ENCODE measurements at places on chromosomes 5 and 9. TPM values are rescaled to one million over a fixed set of nuclear protein-coding genes. Genes with fewer than 3 reads are reported as not detected.

Gene BTNL8
- not detected for total RNA-seq

DNA sequence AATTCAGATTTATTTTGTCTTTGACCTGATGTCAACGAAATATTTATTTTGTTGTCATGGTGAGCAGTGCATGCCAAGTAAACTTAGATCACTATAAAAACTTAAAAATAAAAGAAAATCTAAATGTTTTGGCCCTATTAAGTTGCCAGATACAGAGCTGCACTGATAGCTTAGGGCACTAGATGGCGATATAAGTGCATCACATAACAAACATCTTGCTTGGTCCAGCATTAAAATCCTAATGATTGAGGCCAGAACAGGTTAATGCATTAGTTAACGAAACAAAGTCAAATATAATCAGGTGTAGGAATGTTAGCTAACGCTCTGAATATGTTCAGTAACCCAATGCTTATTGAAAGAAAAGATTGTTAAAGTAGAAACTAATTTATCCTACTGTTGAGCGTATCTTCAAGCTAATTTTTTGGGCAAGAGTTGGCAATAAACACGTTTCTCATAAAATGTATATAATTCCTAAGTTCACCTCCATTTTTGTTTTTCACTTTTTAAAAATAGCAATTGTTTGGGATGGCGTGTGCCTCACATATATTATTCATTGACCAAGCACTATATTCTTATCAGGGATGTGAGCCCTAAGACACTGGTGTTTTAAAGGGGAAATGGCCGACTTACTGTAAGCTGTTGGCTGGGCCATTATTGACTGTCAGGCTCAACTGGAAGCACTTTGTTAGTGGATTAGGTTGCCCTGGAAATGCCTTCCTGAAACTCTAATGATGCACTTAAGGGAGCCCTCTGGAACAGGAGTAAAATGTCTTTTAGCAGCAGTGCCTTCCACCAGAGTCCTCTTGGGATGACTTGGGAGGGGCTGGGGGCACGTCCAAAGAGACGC lies 33.3 kb downstream of the KCTD16 start:
- no peak for DNase-seq

DNA sequence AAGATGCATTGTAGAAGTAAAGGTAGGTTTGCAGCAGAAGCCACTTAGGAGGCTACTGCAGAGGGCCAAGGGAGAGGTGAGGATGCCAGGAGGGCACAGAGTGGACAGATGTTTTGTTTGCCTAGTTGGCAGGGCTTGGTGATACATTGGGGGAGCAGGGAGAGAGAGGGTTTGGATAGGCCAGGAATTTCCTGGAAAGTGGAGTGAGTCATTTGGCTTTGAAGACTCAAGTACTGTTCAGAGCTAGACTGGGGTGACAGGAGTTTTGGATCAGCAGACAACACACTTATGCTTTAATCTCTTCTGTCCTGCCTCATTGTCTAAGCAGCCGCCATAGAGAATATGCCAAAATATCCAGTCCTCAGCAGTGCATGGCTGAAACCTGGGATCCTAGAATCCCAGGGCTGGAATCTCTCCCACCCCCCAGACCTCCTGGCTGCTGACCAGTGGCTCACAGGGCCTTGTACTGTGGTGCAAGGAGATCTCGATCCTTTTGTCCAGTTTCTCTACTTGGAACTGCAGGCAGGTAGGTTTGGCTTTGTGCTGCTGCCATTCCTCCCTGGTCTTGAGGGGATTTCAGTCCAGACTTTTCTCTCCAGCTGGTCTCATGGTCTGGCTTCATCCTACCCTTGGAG lies 11.0 kb downstream of the TMEM268 start:
- DNase-seq: no peak

DNA sequence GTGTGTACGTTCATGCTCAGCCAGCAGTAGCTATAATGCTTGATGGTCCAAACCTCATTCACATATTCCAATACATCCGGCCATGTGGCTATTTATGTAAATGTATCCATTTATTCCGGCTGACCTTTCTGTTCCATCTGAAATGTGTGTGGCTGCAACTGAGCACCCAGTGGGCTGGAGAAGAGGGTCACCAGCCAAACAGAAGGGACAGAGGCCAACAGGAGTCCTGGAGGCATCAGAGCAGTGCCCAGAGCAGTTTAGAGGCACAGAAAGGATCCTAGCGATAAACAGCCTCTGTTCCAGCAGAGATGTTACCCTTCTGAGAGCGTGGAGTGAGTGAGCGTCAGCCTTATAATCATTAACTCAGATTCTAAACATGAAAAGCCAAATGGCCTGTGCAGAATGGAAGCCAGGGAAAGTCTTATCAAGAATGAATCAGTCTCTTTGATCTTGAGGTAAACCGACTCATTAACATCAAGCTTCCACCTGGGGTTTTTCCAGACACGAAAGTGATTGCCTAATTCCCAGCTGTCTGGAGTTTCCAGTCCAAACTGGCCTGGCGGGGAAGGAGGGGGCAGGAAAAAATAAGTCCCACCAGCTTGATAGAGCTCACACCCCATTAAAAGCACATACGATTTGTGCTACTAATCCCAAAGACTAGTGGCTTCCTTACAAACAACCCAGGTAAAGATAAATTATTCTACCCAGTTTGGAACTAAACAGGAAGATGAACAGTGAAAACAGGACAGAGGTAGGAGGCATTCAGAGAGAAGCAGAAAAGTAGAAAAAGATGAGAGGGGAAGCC lies 55.7 kb downstream of the SUSD1 start:
- DNase-seq: no peak

- DNase-seq: no peak
These were observed 57.2 kb upstream of the DHFR start for GRCh38 chr5:80711938-80712337.

All from heart left ventricle (tissue), 16 donors.